Mesendoderm (in vitro differentiated cells): ENCODE measurements at places on chromosomes 16 and 17.

DNA sequence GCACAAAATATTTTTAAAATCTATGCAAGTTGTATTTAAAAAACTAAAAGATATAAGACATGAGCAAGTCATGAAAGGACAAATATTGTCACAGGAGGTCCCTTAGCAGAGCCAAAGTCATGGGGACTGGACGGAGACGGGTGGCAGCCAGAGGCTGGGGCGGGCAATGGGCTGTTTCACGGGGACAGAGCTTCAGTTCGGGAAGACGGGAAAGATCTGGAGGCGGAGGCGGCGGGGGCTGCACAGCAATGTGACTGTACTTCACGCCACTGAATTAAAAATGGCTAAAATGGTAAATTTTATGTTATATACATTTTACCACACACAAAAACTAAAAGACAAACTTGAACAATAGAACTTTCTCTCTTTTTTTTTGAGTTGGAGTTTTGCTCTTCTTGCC is 60.0 kb upstream of the METRNL start:
- no peak for DNase-seq

- no peak for DNase-seq
These were observed 12.6 kb downstream of the GRB7 start for GRCh38 chr17:39750131-39751015.

DNA sequence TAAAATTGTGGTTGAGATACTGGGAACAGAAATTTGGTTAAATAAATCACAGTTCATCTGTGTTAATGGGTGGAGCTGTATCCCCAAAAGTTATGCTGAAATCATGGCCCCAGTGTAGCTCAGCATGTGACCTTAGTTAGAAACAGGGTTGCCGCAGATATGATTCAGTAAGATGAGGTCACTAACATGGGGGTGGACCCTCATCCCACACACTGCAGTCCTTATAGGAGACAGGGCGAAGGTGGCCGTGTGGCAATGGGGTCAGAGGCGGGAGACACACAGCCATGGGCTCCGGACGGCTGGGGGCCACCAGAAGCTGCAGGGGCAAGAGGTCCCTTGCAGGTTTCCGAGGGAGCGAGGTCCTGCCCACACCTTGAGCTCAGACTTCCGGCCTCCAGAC is 10.7 kb downstream of the GALNS start:
- no peak for DNase-seq

GRCh38 chr17:9368631-9369030 is 207.0 kb downstream of the STX8 start:
- no peak for DNase-seq

DNA sequence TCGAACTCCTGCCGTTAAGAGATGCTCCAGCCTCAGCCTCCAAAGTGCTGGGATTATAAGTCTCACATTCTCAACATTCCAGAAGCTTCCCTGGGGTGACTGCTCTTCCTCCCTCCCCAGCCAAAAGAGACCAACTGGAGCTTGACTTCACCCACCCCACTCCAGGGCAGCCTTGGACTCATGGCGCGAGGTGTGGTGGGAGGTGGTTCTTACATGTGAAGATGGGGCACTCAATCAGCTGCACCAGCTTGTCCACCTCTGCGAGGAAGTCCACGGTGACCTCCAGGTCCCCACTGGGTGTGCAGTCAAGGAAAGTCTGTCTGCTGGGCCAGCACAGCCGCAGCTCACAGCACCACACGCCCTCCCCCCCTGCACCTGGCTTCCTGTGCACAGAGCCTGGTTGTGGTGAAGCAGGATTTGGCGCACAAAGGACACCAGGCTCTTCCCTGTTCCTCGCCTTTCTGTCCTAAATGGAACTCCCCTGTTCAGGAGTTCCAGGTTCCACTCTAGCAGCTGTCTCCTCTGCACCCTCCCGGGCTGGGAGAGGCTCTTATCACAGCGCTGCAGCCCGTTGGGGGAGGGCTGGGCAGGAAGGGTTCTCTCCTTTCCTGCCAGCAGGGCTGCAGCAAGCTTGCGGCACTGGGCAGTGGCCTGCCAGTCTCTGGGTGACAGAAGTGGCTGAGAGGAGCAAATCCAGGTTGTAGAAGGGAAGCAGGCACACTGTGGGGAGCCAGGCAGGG is 9.6 kb upstream of the MTSS2 start:
- peak; percentile 77 for DNase-seq

DNA sequence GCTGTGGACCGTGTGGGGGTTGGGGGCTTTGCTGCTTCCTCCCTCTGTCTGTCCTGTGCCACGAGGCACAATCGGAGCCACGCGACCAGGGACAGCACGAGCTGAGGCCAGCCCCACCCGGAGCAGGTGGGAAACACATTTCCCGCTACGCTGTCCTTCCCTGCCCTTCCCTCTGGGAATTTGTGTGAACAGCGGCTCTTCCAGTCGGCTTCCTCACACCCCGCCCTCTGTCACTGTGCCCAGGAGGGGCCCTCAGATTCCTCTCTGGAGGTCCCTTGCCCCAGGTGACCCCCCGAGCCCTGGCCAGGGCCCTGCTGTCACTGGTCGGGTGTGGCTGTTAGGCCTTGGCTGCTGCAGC is 19.6 kb downstream of the SPIRE2 start:
- DNase-seq: no peak

DNA sequence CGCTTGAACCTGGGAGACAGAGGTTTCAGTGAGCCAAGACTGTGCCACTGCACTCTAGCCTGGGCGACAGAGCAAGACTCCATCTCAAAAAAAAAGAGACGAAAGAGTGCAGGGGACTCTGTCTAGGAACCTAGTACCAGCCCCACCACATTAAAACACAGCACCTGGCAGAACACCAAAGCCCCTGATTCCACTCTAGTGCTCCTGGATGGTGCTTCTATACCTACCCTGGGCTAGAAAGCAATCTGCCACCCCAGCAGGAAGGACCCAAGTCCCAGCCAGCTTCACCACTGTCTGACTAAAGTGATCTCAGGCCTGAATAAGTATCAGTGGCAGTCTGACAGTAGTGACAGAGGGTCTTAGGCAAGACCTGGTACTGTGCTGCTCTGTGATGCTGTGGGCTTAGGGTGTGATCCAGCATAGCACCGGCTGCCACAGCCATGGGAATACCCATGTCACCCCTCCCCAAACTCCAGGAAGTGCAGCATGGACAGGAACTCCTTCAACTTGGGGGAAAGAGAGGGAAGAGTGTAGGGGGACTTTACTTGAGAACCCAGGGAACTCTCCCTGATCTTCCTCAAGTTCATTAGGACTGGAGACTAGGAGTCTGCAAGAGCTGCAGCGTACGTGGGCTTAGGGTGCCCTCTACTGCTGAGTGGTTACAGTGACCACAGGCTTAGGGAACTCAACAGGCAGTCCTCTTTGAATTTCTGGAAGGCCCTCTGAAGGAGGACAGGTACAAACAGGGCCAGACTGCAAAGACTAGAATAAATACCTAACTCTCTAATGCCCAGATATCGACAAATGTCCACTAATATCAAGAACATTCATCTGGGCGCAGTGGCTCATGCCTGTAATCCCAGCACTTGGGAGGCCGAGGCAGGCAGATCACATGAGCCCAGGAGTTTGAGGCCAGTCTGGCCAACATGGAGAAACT is 30.0 kb upstream of the RNF43 start:
- peak; percentile 94 for DNase-seq

- no peak for DNase-seq
These were observed 18.4 kb downstream of the BLMH start for GRCh38 chr17:30273373-30273772.

GRCh38 chr16:122361-122760 is 16.1 kb downstream of the NPRL3 start:
- DNase-seq: no peak
